ENCODE measurements at places on chromosomes 16 and 17. TPM values are rescaled to one million over a fixed set of nuclear protein-coding genes. Genes with fewer than 3 reads are reported as not detected.

Gene TNS4
- total RNA-seq, result under 0.01 TPM

Gene CDRT4
- 1.8 TPM for total RNA-seq

Gene EPN2
- 22.3 TPM for total RNA-seq

Gene GJC1
- 7.1 TPM for total RNA-seq

Gene CDH8
- not detected for total RNA-seq

Gene ODF4
- not detected for total RNA-seq

Gene USP36
- total RNA-seq, result 11.2 TPM

Gene FOXJ1
- not detected for total RNA-seq

Gene KRT39
- not detected for total RNA-seq

Gene CACNG5
- not detected for total RNA-seq

Gene CORO1A
- 0.71 TPM for total RNA-seq

Gene SERPINF2
- total RNA-seq, result 0.28 TPM

Measured in smooth muscle cell of bladder (primary cell).